Activated CD4-positive, CD25-positive, alpha-beta regulatory T cell (primary cell): ENCODE measurements at places on chromosomes 5 and 9.

GRCh38 chr9:129946246-129946995 lies 96.6 kb downstream of the FNBP1 start:
- no peak for DNase-seq

DNA sequence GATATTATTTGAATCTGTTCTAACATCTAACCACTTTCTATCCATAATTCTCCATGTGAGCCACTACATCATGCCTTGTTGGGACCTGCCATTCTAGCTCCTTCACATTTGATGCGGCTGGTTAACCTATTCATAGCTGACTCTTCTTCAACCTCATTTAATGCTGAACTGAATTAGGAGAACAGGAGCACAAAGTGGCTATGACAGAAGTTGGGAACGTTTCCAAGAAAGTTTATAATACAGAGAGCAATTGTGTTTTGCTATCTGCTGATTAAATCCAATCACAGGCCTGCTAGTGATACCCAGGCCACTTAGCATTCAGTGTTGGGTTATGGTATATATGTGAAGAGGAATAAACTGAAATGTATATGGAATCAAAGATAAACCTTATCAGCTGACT lies 440.3 kb downstream of the PTPRD start:
- DNase-seq: no peak

GRCh38 chr5:170882345-170882744 lies 20.5 kb downstream of the RANBP17 start:
- DNase-seq: no peak

DNA sequence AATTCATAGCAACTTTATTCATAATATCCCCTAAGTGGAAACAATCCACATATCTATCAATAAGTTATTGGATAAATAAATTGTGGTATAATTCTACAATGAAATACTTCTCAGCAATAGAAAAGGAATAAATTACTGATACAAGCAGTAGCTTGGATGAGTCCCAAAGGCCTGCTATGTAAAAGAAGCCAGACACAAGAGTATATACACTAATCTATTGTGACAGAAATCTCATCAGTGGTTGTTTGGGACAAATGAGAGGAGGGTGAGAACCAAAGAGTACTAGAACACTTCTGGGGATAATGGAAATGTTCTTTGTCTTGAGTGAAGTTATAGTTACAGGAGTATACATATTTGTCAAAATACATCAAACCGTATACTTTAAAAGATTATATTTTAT lies 119.3 kb downstream of the SNCAIP start:
- DNase-seq: no peak

GRCh38 chr5:2102819-2103776 lies 220.4 kb upstream of the IRX4 start:
- DNase-seq: no peak

- DNase-seq: no peak
Observed at GRCh38 chr9:93119953-93120845, 13.9 kb downstream of the NINJ1 start.

- no peak for DNase-seq
Observed at GRCh38 chr5:132387640-132388117, 18.2 kb downstream of the SLC22A5 start.
